NCI-H187 (cell line): ENCODE measurements at places on chromosomes 6 and 20.

DNA sequence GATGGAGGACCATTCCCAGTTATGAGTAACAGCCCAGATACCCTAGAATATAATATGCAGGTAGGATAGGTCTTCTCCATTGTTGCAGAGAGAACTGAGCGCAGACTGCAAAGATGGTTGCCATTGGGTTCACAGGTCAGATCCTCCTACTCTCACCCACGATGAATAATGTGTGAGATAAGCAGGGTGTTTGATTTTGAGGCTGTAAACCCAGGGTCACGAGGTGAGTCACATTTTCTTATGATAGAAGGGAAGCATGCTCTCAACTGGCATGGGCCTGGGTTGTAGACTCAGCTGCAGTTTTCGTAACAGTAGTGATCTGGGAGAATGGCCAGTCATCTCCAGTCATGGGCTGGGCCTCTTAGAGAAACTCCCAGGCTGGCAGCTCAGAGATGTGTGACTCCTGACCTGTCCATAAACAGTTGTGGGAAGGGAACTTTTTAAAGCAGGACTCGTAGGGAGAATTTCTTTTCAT lies 74.2 kb downstream of the CD164 start:
- DNase-seq = no peak

GRCh38 chr6:167750956-167751358 lies 75.8 kb upstream of the AFDN start:
- DNase-seq = no peak

DNA sequence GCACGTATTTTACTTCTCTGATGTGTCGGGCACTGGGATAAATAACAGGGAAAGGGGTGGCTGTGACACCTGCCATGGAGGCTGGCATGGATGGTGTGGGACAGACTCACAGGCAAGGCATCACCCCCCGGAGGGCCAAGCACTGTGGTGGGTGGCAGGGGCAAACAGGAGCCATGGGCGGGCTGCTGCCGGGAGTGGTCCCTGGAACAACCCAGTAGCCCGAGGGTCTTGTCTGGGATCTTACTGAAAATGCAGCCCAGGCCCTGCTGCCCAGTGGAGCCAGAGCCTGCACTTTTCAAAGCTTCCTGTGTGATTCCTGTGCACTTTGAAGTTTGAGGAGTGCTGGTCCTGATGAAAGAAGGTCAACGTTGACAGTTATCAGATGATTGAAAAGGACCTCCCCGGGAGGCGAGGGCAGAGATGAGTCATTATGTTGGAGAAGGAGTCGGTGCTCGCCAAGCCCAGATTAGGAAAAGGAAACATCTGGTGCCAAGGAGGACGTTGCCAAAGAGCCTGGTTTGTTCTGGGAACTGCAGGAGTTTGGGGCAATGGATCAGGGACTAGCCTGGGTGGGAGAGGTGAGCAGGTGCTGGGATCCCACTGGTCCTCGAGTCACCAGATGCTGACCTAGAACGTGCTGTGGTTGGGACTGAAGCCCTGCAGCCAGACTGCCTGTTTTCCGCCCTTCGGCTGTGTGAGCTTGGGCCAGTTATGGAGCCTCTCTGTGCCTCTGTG lies 130.0 kb upstream of the GGTLC1 start:
- no peak for DNase-seq

DNA sequence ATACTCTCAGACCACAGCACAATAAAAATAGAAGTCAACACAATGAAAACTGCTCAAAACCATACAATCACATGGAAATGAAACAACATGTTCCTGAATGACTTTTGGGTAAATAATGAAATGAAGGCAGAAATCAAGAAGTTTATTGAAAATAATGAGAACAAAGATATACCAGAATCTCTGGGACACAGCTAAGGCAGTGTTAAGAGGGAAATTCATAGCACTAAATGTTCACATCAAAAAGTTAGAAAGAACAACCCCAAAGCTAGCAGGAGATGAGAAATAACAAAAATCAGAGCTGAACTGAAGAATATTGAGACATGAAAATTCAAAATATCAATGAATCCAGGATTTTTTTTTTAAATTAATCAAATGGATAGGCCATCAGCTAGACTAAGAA lies 183.3 kb downstream of the BACH2 start:
- no peak for DNase-seq

DNA sequence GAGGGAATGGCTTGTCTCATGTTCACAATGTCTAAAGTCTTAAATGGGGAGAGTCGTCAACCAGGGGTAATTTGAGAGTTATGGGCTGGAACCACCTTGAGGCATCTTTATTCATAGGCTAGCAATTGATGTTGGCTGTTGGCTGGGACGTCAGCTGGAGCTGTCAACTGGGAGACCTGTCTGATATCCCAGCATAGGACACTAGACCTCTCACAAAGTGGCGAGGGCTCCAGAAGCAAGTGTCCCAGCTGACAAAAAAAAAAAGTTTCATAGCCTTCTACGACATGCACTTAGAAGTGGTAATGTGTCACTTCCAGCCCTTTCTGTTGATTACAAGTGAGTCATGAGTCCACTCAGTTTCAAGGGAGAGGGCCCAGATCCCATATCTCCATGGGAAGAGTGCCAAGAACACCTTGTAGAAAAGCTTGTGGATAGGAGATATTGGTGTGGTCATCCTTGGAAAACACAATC lies 278.0 kb downstream of the ESR1 start:
- no peak for DNase-seq

DNA sequence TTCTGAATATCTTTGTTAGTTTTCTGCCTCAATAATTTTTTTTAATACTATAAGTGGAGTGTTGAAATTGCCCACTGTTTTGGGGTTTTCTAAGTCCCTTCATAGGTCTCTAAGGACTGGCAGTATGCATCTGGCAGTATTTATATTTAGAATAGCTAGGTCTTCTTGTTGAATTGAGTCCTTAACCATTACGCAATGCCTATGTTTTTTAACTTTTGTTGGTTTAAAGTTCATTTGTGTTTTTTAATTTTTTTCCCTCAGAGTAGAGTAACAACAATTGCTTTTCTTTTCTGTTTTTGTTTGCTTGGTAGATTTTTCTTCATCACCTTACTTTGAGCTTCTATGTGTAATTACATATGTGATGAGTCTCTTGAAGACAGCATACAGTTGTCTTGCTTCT lies 375.9 kb upstream of the EYS start:
- no peak for DNase-seq

GRCh38 chr6:37840143-37840939 lies 20.8 kb downstream of the ZFAND3 start:
- DNase-seq = no peak

DNA sequence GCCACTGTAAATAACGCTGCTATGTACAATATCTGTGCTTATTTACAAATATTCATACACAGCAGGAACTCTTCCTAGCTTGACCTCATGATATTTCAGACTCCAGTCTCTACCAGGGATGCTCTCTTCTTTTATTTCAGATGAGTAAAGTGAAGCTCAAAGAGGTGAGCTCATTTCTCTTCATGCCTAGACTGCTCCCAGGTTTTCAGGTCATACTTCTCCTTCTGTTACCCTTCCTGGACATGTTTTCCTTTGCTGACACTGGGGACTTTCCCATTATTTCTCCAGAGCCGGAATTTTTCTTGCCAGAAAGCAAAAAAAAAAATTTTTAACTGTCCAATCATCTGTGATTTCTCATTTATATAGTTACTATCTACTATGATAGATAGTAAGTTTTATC lies 147.2 kb upstream of the DST start:
- DNase-seq = no peak

DNA sequence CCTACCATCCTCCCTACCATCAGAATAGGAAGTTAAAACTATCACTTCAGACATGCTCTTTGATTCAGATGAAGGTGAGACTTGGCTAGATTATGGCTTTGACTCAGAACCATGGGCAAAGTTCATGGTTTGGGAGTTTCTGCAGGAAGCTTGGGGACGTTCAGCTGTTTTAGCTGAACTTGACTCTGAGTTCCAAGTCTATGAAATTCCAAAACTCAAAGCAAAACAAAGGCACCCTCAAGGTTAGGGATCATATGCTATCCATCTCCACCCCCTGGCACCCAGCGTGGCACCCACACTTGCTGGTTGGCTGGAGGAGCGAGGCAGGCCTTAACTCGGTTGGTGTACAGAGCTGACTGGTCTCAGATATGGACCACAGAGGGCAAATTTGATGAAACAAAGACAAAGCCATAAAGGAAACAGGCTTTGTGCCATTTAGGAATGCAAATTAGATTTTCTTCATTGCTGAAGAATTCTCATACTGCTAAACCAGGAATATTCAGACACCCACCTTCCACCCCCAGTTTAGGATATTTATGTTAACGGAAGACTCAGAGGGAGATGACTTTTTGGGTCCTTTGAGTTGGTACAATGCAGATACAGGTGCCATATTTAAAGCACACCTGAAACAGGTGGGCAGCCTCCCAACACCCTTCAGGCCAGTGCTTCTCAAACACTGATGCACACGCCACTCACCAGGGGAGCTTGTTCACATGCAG lies 88.4 kb upstream of the SLC22A16 start:
- no peak for DNase-seq

GRCh38 chr6:47690214-47690613 lies 8.2 kb upstream of the ADGRF4 start:
- no peak for DNase-seq

GRCh38 chr6:19024737-19025136 lies 637.6 kb downstream of the RNF144B start:
- peak; percentile 20 for DNase-seq

GRCh38 chr6:42389736-42390135 lies 62.0 kb downstream of the TRERF1 start:
- DNase-seq = no peak

- no peak for DNase-seq
Observed at GRCh38 chr20:62627901-62628612, 14.2 kb upstream of the SLCO4A1 start.

- DNase-seq = no peak
Observed at GRCh38 chr20:51525241-51526105, 17.0 kb downstream of the NFATC2 start.

DNA sequence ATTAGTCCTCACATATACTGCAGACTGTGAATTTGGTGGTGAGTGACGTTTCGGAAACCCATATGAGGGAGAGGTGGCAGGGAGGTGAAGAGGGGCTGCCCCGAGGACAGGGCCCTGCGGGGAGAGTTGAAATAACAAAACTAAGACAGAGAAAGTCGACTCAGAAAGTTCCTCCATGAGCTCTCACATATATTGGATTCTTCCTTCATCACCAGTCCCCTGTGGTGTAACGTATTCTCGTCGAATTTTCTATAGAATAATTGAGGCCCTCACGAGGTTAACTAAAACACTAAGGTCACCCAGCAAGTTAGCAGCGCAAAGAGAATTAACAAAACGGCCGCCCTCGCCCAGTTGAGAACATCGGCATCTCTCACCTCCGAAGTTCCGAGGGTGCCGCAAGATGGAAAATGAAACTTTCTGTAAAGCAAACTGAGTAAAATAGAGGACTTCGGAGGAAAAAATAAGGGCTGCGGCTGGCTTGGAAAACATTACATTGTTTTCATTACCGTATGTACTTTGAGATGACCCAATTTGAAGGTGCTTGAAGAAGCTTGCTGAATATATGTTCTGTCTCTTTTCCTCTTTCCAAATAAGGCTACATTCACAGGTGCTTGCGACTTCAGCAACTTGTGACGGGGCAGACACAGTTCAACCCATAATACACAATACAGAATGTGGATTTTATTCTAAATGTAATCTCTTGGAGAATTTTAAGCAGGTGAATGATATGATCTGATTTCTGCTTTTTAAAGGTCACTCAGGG lies 490.9 kb upstream of the JARID2 start:
- DNase-seq = no peak
